LoVo (cell line): ENCODE measurements at places on chromosomes 12 and 14.

- no peak for DNase-seq
These were observed 206.0 kb upstream of the DIO3 start for GRCh38 chr14:101355284-101355683.

- DNase-seq: no peak
These were observed 205.2 kb downstream of the CACNA1C start for GRCh38 chr12:2258025-2258424.

- DNase-seq: no peak
These were observed 16.6 kb downstream of the SSH1 start for GRCh38 chr12:108840605-108841332.

GRCh38 chr12:88185988-88186387 lies 43.9 kb downstream of the TMTC3 start:
- peak; percentile 38 for DNase-seq

DNA sequence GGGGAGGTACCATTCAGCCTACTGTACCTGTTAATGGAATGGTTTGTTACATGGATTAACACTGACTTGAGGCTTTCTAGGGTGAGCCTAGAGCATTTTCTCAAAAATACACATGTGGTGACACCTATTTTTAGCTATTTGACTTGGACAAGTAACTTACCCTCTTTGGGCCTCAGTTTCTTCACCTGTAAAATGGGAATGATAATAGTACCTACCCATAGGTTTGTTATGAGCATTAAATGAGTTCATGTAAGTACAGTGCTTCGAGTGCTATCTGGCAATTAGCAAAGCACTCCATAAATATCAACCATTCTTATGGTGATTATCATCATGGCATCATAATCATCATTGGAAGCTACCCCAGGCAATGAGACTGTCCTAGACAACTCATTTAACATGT lies 216.5 kb downstream of the CHST11 start:
- DNase-seq: no peak

GRCh38 chr14:76775695-76776427 lies 14.6 kb downstream of the VASH1 start:
- no peak for DNase-seq

- no peak for DNase-seq
These were observed 3.7 kb upstream of the AQP6 start for GRCh38 chr12:49969027-49969426.

GRCh38 chr12:101490286-101490920 lies 15.3 kb downstream of the SPIC start:
- DNase-seq: peak; percentile 58

DNA sequence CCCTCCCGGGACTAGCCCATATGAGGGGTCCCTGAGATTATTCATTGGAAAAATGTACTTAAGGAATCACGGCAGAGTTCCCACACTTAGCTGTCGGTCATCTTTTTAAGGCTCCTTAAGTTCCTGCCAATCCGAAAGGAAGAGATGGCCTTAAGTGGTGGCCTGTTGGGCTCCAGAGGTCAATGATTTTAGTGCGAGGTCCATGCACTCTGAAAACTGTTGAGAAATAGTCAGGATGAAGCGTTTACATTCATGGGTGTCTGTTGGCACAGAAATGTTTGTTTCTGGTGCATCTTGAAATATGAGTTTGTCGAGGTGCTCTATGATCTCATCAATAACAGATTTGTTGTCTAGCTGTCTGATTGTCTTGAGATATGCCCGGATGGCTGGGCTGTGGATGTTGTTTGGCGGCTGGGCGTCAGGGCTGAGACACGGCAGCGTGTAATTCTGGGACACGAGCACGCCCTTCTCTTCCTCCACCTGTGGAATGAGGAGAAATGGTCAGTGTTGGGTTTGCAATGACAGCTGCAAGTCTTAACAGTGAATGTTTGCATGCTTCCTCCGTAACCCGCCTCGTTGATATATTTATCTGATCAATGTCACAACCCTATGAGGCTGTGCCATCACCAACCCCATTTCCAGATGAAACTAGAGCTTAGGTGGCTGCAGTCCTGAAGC lies 1.6 kb downstream of the IL31 start:
- no peak for DNase-seq

GRCh38 chr12:51242876-51243275 lies 4.2 kb downstream of the DAZAP2 start:
- DNase-seq: no peak

DNA sequence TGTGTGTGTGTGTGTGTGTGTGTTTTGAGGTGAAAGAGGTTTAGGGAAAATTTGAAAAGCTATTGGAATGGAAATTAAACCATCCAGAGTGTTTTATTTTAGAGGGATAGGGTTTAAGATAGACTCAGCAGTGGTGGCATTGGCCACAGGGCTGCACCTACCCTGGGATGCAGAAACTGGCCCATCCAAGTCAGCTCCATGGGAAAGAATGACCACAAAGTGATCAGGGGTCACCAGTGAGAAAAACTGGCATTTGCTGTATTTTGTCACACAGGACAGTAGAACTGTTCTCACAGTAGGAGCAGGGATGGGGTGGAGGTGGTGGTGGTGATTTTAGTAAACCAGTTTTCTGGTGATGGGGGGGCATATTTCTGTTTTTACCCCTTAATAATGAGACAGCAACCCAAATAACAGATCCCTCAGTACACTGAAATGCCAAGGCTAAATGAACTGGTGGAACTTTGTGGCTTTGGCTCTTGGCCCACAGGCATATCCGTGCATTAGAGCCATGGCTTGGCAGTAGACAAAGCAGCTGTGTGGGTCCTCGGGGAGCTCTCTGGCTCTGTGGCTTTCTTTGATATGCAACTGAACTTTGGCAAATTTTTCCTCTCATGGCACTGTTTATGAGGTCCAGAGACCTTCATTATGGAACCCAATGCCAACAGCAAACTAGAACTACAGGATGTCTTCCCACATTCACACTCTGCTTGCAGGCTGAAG lies 348.3 kb downstream of the ZFP36L1 start:
- peak; percentile 18 for DNase-seq

- no peak for DNase-seq
These were observed 160.4 kb downstream of the CACNA1C start for GRCh38 chr12:2212971-2213869.

DNA sequence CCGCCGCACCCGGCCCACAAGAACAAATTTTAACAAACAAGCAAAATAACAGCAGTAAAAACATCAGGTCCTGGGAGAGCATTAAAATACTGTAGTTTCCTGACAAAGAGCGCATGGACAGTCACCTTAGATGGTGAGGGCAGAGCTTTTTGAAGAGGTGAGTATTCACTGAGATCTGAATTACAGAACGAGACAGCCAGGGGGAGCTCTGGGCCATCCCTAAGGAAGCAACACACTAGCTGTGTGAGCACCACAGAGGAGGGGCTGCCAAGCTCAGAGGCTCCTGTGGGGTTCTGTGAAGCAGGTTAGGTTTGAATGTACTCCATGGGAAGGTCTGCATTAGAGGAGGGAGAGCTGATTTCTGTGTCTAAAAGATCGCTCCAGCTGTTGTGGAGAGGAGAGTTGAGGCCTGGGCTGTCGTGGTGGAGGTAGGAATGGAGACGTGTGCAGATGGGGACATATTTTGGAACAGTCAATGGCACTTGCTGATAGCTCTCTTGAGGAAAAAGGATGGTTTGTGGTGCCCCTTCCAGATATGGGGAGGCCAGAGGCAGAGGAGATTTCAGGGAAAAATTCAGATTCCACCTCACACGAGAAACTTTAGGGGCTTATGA lies 72.9 kb downstream of the TRAFD1 start:
- DNase-seq: peak; percentile 45

- DNase-seq: no peak
These were observed 15.6 kb downstream of the CEP170B start for GRCh38 chr14:104880584-104881210.

- no peak for DNase-seq
These were observed 274.9 kb downstream of the GPHN start for GRCh38 chr14:66782853-66783252.

GRCh38 chr14:32707742-32708500 lies 230.8 kb upstream of the NPAS3 start:
- no peak for DNase-seq

DNA sequence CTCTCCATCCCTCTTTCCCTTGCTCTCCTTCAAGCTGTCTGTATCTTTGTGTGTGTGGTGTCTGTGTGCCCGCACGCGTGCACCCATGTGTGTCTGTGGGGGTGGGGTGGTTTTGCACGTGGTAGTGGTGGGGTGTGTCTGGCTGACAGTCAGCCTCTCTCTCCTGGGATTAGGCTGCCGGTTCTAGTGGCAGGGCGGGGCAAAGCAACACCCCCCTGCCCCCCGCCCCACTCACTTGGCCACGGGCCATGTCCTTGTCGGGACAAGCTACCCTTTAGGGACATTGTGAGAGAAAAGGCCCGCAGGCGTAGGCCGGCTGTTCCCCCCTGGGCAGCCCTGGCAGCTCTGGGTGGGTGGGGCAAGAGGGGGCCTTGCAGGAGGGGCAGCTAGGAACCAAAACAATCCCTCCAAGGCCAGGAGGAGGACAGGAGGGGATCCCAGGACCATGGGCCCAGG lies 182.6 kb downstream of the ALG10 start:
- no peak for DNase-seq

DNA sequence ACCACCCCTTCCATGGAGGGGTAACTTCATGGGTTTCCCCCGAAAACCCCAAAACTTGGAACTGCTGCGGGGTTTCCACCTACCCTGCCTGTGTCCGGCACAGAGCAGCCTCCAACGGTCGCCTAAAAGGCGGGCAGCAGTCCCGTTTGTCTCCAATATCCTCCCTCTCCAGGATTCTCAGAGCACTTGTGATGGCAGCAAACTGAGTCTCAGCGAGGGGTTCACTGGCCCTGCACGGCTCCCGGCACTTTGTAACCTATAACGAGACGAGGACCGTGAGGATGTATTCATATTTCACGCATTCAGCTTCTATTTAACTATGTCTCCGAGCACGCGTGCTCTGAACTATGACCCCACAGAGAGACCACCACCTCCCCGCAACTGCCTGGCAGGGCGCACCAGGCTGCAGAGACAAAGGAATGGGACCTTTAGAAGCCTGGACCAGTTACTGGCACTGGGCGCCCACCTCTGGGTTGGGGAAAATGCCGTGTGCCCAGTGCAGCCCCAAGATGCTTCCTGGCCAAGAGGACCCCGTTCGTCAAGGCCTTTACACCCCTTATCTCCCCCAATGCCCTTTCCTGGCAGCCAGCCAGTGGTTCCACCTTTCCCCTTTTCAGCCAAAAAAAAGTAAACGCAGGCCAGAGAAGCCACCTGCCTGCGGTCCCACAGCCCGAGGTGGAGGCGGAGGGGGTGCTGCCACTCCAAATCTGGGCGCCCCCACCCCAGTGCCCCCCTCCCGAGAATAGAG lies 173.1 kb upstream of the RTL1 start:
- DNase-seq: no peak

GRCh38 chr12:90925562-90925961 lies 29.4 kb downstream of the CCER1 start:
- no peak for DNase-seq

GRCh38 chr14:68325267-68325807 lies 467.5 kb downstream of the ZFP36L1 start:
- no peak for DNase-seq

DNA sequence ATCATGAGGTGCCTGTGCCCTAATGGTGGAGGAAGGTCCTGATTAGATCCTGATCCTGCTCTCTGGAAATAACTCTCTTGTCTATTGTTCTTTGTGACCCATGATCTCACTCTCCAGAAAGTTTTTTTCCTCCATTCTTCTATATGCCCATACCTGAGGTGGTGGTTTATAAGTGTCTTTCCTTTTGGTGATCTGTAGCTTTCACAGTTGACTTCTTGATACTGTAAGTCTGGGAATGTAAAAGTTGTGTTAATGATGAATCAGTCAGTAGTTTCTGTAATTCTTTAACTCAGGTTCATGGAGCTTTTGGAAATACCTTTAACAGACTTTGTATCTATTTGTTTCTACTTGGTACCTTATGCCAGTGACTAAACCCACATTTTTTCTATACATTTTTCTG lies 444.0 kb upstream of the FLRT2 start:
- no peak for DNase-seq

DNA sequence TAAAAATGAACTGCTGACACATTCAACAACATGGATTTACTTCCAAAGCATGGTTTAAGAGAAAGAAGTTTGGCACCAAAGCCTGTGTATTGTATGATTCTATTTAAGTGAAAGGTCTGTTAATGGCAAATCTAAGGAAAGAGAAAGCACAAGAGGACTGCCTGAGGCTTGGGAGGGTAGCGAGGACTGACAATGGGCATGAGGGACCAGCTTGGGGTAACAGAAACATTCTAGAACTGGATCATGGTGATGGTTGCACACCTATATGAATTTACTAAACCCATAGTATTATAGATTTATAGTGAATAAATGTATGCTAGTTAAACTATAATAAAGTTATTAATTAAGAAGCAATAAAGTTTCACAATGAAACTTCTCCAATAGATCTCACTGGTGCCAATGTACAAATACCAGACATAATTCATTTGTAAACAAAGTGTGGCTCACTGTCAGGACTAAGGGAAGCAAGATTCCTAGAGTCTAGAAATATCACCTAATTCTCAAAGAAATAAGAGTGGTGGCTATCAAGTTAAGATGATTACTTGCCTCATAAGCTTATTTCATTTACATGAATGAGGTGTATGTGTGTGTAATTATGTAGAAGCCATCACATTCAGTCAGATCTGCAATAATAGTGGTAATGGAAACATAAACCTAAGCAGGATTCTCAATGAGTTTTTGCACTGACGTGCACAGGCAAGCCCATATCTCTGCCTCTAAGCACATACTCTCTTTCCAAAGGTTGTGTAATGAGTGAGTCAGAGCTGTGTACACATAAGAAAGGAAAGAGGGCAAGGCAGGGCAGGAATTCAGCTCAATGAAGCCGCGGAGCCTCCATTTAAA lies 353.4 kb downstream of the KCNH5 start:
- DNase-seq: peak; percentile 90

DNA sequence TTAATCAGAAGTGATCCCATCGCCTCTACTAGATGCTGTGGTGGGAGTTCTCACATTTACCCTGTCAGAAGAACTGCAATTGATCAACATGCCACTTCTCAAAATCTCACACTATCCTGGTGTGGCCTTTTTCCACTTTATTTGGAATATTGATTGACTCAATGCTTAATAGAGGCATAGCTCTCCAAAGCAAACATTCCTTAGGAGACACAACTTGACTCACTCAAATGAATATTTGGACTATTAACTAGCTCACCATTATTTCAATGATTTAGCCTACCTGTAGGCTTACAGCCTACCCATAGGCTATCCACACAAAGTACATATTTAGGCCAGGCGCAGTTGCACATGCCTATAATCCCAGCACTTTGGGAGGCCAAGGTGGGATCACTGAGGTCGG lies 186.5 kb downstream of the KLHL28 start:
- no peak for DNase-seq

DNA sequence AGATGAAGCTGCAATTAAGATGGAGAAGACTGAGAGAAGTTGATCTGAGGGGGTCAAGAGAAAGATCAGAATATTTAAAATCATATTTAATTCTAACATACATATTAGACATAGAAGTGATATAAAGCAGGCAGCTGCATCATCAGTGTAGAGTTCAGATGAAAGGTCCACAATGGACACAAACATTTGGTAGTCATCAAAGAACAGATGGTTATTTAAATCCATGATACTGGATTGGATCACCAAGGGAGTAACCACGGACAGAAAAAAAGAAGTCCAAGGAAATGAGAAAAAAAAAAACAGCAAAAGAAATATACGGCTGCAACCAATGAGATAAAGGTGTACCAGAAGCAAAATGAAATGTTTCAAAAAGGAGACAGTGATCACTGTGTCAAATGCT lies 20.1 kb downstream of the NOVA1 start:
- DNase-seq: no peak

- DNase-seq: no peak
These were observed 7.9 kb downstream of the C14orf132 start for GRCh38 chr14:96047101-96047500.

GRCh38 chr12:19908830-19909229 lies 459.5 kb upstream of the PDE3A start:
- no peak for DNase-seq
